Mucosa of descending colon (tissue), 3 donors: ENCODE measurements at places on chromosomes 1 and 21.

GRCh38 chr1:38431535-38432376 is 385.2 kb upstream of the POU3F1 start:
- DNase-seq, result no peak

DNA sequence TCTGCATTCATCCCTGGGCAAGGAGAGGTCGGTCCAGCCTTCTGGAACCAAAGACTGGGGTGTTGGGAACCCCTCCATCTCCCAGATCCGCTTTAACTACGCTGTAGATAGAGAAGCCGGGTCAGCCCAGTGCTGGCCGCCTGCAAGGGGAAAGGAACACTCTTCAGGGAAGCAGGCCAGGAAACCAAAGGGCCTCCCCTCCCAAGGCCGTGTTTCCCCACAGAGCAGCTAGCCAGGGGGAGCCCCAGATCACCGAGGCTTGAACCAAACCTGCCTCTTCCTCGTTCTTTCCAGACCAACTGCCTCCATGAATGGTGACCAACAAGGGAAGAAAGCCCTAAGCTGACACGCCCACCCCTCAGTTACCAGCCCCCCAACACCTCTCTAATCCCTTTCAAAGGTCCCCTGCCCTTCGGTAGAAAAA is 1.2 kb upstream of the CHD5 start:
- DNase-seq, result no peak

GRCh38 chr1:56019472-56019871 is 559.9 kb downstream of the PLPP3 start:
- DNase-seq, result no peak

DNA sequence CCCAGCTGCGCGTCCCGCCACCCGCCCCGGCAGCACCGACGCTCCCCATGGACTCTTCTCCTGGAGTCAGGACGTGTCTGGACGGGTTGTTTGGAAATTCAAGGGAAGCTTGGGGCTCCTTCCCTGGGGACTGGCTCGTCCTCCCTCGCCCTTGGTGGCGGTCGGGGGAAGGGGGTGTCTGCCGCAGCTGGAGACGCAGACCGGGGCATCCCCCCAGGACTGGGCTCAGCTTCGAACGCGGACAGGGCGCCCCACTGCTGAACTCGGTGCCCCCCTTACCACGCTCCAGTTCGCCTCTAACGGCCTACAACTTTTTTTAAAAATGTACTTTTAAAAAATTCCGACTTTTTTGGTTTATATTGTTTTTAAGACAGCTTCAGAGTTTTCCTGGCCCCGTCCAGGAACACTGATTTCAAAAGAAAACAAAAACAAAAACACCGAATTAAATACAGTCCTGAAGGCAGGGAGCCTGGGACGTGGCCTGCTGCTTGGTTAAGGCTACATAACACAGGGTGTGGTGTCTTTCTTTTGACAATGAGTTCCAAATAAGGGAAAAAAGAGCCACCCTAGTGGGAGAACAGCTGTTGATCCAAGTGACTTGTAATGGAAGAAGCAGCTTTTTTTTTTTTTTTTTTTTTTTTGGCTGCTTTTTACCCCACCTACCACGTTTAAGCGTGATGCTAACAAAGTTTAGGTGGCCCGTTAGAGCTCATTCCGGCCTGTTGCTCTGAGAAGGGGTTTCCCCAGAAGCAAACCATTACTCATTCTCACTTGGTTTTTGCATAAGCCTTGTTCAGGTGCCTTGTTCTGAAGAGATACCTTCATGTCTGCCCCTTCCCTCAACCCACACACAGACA is 862 bp upstream of the DIPK1A start:
- peak; percentile 49 for DNase-seq

DNA sequence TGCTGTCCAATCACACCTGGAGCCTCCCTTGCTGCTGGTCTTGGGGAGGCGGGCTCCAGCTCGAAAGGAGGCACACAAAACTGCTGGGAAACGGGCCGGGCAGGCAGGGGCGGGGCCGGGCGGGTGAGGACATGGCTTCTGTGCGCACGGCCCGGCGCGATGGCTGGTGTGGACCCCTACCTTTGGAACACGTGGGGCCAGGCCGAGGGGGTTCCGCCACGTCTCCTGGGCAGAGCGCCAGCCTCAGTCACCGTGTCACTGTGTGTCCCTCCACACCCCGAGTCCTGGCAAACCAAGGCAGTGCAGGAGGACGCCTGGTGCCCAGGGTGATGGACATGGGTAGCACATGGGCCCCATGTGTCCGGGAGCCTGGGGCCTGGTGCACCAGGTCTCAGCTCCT is 42.0 kb upstream of the ADARB1 start:
- DNase-seq, result no peak

- no peak for DNase-seq
Measured at GRCh38 chr1:66206563-66207144, 327.3 kb upstream of the SGIP1 start.

- DNase-seq, result no peak
Measured at GRCh38 chr1:2050461-2050792, 216 bp downstream of the PRKCZ start.

GRCh38 chr1:107669996-107670395 is 295.0 kb downstream of the VAV3 start:
- DNase-seq, result peak; percentile 71

GRCh38 chr1:205662135-205662738 is 18.1 kb downstream of the SLC45A3 start:
- no peak for DNase-seq

DNA sequence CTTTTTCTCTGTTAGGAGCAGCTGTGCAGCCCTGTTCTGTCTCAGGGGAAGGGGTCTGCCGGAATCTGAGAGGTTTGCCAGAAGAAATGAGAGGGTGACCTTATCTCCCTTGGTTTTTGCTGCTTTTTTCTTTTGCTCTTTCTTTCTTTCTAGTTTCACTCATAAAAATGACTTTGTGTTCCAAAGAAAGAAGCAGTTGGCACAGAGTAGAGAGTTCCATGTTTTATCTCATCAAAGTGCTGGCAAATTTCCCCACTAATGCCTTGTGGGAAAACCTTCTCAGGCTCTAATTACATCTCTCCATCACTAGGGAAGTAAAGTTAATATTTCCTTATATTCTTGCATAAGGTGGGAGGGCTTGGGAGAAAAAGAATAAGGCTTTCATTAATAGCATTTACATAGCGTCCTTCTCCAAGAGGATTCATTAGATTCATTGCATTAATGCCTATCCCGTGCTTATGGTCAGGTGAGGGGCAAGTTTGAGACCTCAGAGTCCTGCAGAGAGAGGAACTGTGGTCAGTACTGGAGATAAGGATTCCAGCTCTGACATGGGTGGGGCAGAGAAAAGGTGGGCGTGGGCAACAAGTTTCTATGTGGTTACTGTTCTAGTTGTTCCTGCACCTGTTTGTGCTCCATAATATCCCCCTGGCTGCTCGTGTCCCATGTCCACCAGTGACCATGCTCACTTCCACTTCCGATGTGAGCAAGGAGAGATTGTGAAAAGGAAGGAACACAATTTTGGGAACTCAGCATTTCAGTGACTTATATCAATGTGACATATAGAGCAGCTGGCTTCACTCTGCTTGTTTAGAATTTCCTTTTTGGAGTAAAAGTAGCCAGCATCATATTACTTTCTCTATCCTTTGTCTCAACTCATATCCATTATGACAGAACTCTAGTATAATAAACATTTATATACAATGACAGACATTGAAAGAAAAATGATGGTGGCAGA is 79.5 kb downstream of the DISC1 start:
- no peak for DNase-seq

- DNase-seq, result no peak
Measured at GRCh38 chr1:62247391-62248168, 52.9 kb downstream of the L1TD1 start.

GRCh38 chr1:208225954-208226937 is 17.9 kb downstream of the PLXNA2 start:
- DNase-seq, result no peak
